ENCODE measurements at places on chromosomes 6 and 20.

- no peak for DNase-seq
Observed at GRCh38 chr20:40326784-40327183, 362.3 kb downstream of the MAFB start.

GRCh38 chr20:2871661-2872458 lies 1.4 kb upstream of the PTPRA start:
- DNase-seq = no peak

DNA sequence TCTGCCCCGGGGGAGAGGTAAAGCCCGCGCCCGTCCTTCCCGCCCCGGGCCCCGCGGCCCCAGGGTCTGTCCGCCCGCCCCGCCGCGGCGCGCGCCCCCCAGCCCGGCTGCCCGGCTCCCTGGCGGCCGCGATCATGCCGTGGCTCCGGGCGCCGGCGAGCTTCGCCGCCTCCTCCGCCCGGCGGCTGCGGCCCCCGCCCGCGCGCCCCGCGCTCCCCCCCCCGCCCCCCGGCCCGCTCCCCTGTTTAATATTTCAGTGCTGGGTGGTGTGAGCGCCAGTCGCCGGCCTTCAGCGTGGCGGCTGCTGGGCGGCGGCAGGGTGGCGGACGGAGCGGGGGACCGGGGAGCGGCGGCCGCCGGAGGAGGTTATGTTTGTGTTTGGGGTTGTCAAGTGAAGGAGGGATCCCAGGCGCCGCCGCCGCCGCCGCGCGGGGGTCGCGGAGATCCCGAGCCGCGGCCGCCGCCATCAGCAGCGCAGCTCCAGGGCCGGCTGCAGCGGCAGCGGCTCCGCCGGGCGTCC lies at the start of gene HIVEP1:
Gene HIVEP1, plus strand, starts transcription at position 275 of the 520 bp plus-strand sequence. CDS start 3,317 bp downstream, outside the sequence.
- no peak for DNase-seq

GRCh38 chr6:33418690-33419291 lies 884 bp upstream of the CUTA start:
- peak; percentile 78 for DNase-seq

GRCh38 chr20:62547364-62547763 lies 71.6 kb upstream of the GATA5 start:
- no peak for DNase-seq

- no peak for DNase-seq
Observed at GRCh38 chr6:83119742-83120300, 52.4 kb downstream of the DOP1A start.

DNA sequence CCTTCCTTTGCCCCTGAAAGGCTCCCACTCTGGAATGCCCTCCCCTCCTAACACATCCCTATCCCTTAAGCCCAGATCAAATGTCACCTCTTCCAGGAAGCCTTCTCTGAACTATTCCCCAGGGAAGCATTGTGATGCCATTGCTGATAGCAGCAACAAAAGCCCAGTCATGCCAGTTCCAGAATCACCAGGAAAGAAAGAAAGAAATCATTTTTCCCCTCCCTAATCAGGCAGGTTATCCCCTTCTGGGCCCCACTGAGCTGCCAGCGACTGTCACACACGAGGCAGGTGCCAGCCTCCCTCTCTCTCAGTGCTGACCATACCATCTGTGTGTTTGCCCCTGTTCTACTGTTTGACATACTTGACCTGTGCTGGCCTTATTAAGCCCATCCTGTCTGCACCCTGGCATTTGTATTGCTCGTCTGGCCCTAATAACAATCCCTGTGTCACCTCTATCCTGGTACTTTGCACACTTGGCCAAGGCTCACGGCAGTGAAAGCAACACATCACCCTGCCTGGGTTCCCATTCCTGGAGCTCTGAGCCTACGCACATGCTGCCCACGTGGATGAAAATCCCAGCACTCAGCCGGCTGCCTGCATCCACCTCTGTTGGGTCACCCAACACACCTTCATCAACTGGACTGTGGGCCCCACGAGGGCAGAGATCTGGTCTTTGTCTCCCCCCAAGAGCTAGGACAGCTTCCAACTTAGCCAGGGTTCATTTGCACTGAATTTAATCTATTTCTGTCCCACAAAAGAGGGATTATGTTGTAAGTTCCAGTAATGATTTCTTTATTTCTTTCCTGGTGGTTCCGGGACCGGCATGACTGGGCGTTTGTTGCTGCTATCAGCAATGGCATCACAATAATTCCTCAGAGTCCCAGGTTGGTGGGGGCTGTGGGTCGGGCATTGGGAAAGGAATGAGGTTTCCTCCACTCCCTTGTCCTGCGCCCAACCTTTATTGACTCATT lies 5.3 kb upstream of the BPIFB1 start:
- DNase-seq = no peak

DNA sequence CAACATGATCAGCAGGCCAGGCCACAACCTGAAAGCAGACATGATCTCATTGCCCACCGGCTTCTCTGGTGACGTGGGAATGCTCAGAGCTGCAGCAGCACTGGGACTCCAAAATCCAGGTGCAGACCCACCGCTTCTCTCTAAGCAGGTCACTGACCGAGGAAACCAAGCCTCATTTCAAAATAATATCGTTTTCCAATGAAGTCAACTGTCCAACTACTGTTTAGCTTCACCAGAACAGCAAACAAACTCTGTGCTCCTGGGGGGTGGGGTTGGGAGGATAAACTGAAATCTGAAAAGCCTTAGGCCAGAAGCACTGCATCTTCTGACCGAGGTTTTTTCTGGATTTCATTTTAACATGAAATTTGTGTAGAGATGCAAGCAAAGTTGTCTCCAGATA lies at the start of gene GPLD1:
Gene GPLD1, minus strand, starts transcription at position 109 of the 400 bp plus-strand sequence. Its CDS starts 67 bp downstream, at position 42.
- DNase-seq = no peak

DNA sequence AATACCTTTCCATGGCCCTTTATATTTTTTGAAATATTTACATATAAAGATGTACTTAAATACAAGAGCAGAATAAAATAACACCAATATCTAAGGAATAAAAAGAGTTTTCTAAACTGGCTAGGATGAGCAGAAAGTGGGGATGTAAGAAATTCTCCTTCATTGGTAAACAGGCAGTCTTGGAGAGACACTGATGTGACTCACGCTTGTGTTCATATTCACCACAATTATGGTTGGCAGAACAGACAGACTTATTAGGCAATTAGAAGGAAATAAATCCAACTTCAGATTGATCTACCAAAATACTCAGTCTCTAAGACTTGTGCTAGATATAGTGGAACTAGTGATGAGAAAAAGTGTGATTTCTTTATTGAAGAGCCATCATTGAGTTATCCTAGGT lies 463.7 kb downstream of the CDC5L start:
- DNase-seq = no peak

GRCh38 chr6:118353564-118353963 lies 194.5 kb upstream of the PLN start:
- DNase-seq = no peak

- no peak for DNase-seq
Observed at GRCh38 chr6:117267054-117267347, 1.6 kb downstream of the VGLL2 start.

- DNase-seq = no peak
Observed at GRCh38 chr6:84805145-84805544, 40.7 kb upstream of the TBX18 start.

GRCh38 chr20:9143926-9144325 lies 75.0 kb downstream of the PLCB4 start:
- DNase-seq = no peak

GRCh38 chr20:10625641-10626040 lies 48.2 kb downstream of the JAG1 start:
- no peak for DNase-seq

GRCh38 chr6:27025351-27025750 lies 222.2 kb upstream of the PRSS16 start:
- no peak for DNase-seq

DNA sequence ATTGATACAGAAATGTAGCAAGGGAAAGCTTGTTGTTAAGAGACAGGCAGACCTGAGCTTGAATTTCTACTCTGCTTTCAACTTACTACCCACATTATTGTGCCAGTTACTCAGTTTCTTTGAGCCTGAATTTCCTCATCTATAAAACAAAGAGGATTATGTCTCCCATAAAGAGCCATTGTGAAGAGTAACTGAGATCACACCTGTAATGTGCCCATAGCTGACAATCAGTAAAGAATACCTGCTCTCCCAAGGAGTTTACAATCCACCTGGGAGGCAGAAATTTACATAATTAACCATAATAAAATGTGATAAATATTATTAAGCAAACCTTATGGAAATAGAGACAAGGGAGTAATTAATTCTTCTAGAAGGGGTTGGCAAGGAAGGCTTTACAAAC lies 204.9 kb downstream of the EPM2A start:
- DNase-seq = no peak

DNA sequence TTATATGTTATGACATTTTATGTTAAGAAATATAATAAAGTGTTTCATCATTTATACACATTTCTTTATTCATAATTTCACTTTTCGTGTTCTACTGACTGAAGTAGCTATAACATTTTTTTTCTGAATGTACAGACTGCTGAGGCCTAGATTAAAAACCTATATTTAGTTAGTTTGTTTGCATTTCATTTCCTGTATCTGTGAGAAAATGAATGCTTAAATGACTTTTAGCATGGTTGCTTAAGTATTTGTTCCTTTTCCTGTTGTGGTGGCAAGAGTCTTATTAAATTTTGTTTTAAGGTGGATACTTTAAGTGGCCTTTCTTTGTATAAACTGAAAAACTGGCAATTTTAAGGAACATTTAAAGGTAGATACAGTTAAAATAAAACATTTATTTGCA lies 779.7 kb upstream of the MAN1A1 start:
- DNase-seq = no peak

- DNase-seq = no peak
Observed at GRCh38 chr6:22774129-22774528, 204.8 kb downstream of the HDGFL1 start.

- no peak for DNase-seq
Observed at GRCh38 chr20:60255415-60255814, 297.2 kb downstream of the CDH26 start.

DNA sequence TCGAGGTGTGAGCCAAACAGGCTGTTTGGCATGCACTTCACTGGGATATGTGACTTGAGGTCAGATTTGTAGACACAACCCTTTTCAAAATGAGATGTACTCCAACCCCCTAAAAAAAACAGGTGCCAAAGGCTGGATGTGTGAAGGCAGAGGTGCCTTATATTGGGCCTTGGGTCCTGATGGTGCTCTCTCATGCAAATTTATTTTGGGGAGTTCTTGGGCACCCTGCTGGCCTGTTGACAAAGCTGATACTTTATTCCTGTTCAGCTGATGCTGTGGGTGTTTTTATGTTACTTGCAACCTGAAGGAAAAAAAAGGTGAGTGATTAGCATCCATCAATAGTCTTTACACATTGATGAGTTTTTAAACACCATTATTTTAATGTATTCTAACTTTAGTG lies 121.5 kb downstream of the DNAH8 start:
- no peak for DNase-seq

DNA sequence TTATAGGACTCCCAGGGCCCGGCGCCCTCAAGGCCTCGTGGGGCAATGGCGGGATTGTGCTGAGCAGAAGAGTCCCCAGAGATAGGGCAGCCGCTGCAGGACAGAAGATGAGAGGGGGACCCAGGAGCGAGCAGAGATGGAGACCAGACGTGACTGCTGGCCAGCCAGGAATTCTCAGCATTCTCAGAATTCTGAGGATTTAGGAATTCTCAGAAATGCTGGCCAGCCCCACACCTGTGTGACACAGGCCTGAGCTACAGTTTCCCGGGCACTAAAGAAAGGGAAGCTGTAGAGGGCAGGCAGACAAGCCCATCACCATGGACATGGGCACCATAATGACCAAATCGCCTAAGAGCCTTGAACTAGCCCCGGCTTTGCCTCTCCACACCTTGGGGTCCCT lies 186.2 kb upstream of the CDH4 start:
- DNase-seq = no peak

- no peak for DNase-seq
Observed at GRCh38 chr6:116975600-116975999, 98.6 kb downstream of the RFX6 start.

- no peak for DNase-seq
Observed at GRCh38 chr20:49167811-49168507, 20.2 kb downstream of the STAU1 start.
